ENCODE measurements at places on chromosomes 11 and 22.

DNA sequence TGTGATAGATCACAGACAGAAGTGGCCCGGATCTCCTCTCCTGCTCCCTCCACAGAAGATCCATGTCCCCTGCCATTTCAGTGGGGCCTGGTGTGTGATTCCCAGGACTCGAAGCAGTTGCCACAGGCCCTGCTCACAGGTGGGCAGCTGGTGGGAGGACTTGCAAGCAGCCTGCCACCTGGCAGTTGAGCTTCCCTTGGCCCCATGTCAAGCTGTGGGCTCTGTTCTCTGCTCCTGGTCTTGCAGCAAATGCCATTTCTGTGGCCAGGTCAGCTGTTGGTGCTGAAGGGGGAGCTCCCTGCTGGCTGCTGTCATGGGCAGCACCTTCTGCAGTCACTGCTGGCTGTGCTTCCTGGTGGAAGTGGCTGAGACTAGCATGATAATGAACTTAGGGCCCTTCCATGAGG, 59.1 kb upstream of the SLC22A12 start:
- H3K4me1 ChIP-seq: peaks cover 5% of the 10 kb centered on the region
- H3K27ac ChIP-seq: no peak overlapping the region
- DNase-seq: peak; percentile 32
- H3K36me3 ChIP-seq: no peaks in the 10 kb centered on the region
- no peak overlapping the region for H3K4me3 ChIP-seq
- H3K27me3 ChIP-seq: no peaks in the 10 kb centered on the region

DNA sequence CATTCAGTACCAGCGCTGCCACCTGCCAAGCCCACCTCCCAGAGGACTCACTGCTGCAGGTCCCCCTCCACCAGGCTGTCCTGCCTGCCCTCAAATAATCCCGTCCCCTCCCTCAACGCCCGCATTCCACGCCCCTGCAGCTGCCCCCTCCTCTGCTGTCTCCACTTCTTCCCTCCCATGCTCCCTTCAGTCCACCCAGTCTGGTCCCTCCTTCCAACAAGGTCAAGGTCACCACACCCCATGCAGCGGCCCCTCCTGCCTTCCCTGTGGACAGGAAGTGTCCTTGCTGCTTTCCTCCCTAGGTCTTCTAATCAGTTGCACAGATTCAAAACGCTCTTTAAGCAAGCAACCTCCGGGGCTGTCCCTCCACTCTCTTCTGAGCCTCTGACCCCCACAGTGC, 12.1 kb downstream of the MACROD1 start:
- H3K27ac ChIP-seq: no peak overlapping the region
- DNase-seq: no peak
- H3K4me3 ChIP-seq: no peak overlapping the region
- H3K4me1 ChIP-seq: no peaks in the 10 kb centered on the region
- no peaks in the 10 kb centered on the region for H3K36me3 ChIP-seq

DNA sequence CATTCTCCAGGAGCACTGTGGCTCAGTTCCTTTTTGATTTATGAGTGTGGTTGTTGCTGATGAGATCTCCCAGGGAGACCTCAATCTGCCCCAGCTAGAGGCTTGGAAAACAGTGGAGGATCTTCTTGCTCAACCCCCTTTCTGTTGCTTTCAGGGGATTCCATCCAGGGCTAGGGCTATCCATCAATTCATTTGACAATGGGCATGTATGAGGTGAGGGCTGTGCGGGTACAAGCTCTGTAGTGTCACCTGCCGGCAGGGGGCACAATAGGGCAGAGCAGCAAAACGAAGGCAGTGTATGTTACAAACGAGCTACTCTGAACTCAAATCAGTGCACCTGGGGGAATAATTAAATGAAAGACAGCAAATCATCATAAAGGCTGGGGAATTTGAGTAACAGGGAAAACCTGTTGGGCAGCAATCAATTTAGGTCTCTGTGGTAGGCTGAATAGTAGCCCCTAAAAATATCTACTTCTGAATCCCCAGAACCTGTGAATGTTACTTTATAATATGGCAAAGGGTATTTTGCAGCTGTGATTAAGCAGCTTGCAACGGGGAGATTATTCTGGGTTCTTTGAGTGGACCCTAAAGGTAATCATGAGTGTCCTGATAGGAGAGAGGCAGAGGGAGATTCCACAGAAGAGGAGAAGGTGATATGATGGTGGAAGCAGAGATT, 170.3 kb upstream of the ZBED5 start:
- H3K36me3 ChIP-seq: no peaks in the 10 kb centered on the region
- no peaks in the 10 kb centered on the region for H3K4me1 ChIP-seq

- H3K27me3 ChIP-seq: no peaks in the 10 kb centered on the region
- no peak overlapping the region for H3K27ac ChIP-seq
- peaks cover 44% of the 10 kb centered on the region for H3K4me1 ChIP-seq
- H3K4me3 ChIP-seq: no peak overlapping the region
- no peaks in the 10 kb centered on the region for H3K36me3 ChIP-seq
Measured at GRCh38 chr11:117026593-117027330, 71.5 kb downstream of the SIK3 start.

- peaks cover 44% of the 10 kb centered on the region for H3K4me1 ChIP-seq
- no peaks in the 10 kb centered on the region for H3K27me3 ChIP-seq
- no peak for DNase-seq
- H3K4me3 ChIP-seq: no peak overlapping the region
- no peaks in the 10 kb centered on the region for H3K36me3 ChIP-seq
Measured at GRCh38 chr11:96054870-96055705, 131.2 kb upstream of the MTMR2 start.

GRCh38 chr22:37884420-37884819, 21.7 kb upstream of the MICALL1 start:
- H3K27me3 ChIP-seq: no peaks in the 10 kb centered on the region
- no peak overlapping the region for H3K27ac ChIP-seq
- H3K4me1 ChIP-seq: no peaks in the 10 kb centered on the region
- no peak overlapping the region for H3K4me3 ChIP-seq
- DNase-seq: no peak

DNA sequence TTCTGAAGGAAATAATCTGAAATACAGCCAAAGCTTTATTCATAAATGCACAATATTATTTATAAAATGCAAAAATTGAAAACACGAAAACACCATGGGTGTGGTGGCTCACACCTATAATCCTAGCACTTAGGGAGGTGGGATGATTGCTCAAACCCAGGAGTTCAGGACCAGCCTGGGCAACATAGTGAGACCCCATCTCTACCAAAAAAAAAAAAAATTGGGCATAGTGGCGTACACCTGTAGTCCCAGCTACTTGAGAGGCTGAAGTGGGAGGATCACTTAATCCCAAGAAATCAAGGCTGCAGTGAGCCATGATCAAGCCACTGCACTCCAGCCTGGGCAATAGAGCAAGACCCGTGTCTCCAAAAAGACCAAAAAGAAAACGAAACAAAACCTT, 5.2 kb upstream of the RDX start:
- H3K36me3 ChIP-seq: no peaks in the 10 kb centered on the region
- no peaks in the 10 kb centered on the region for H3K27me3 ChIP-seq
- H3K4me3 ChIP-seq: no peak overlapping the region
- H3K27ac ChIP-seq: no peak overlapping the region
- no peak for DNase-seq

DNA sequence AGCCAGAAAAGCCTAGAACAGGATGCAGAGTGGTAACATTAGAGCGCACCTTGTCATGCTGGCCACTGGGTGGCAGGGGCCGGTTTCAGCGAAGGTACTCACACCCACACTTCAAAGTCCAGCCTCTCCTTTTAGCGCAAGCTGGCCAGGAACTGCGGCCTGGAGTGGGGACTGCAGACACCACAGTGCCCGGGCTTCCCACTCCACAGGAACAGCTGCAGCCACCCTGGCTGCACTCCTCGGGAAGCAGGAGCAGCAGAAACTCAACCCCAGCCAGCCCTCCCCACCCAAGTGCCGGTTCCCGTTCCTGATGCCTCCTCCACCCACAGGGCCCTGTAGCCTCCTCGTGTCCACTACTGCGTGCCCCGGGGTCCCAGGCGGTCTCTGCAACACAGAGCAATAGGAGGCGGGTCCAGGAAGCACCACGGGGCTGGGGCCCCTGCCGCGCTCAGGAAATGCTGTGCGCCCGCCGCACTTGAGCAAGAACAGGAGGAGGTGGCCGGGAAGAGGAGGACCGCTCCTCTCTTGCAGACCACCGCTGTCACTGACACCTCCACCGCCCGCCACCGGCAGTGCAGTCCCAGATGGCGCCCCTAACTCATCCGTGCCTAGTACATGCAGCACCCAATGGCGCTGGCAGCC, 2.2 kb downstream of the RFPL2 start:
- H3K27me3 ChIP-seq: no peaks in the 10 kb centered on the region
- H3K27ac ChIP-seq: no peak overlapping the region
- 0 out of 2 replicates have a peak overlapping the region, but pooled peaks have one; percentile 3 for H3K4me3 ChIP-seq
- no peaks in the 10 kb centered on the region for H3K4me1 ChIP-seq
- no peaks in the 10 kb centered on the region for H3K36me3 ChIP-seq

- H3K27me3 ChIP-seq: no peaks in the 10 kb centered on the region
- no peak overlapping the region for H3K4me3 ChIP-seq
- H3K36me3 ChIP-seq: no peaks in the 10 kb centered on the region
- H3K27ac ChIP-seq: no peak overlapping the region
Measured at GRCh38 chr11:4455419-4455818, 6.3 kb downstream of the OR52K2 start.

DNA sequence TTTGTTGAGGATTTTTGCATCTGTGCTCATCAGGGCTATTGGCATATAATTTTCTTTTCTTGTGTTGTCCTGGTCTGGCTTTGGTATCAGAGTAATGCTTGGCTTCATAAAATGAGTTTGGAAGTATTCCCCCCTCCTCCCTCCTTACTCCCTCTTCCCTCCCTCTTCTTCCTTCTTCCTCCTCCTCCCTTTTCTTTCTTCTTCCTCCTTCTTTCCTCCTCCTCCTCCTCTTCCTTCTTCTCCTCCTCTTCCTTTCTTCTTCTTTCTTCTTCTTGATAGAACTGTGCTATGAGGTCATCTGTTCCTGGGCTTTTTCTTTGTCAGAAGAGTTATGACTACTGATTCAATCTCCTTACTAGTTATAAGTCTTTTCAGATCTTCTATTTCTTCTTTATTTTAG, 10.1 kb downstream of the BIRC2 start:
- no peak overlapping the region for H3K4me3 ChIP-seq
- no peak overlapping the region for H3K27ac ChIP-seq
- 0 out of 2 replicates have a peak, but pooled peaks cover 4% of the 10 kb centered on the region for H3K4me1 ChIP-seq
- no peak for DNase-seq
- H3K27me3 ChIP-seq: no peaks in the 10 kb centered on the region

Data from Caco-2 (cell line).